Left renal cortex interstitium (tissue), 4 donors: ENCODE measurements at places on chromosomes 5 and 9.

DNA sequence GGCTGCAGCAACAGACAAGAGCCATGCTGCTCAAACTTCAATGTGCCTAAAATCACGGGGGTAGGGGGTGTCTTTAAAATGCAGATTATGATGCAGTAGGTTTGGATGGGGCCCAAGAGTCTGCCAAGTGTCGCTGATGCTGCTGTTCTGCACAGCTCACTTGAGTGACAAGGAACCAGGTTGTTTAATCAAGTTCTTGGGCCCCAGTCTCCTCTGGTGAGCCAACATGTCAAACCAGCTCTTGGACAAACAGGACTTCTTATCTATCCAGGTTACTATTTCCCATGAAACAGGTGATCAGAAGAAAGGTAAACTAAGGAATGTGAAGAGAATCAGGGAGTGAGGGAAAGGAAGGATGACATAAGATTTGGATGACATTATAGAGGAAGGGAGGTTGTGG, 78.0 kb downstream of the APBA1 start:
- no peak for DNase-seq

DNA sequence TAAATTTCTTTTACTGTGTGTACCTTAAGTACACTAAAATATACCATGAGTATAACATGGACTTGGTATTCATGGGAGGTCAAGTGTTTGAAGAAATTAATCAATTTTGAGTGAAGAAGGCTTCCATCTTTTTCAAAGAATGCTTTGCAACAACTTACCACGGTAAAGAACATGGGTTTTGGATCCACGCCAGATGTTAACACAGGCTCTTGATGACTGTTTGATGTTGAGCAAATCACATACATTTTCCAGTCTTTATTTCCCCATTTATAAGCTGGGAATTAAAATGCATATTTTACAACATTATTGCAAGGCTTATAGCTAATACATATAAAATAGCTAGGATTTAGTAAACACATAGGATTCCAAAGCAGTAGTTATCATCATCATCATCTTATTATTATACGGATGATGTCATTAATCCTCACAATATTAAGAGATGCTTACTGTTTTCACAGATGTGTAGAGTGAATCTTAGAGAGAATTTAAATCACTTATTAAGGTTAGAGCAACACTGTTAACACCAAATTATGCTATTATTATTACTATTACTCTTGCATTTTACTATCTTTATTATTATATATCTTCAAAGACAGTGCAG, 362.0 kb downstream of the PRELID2 start:
- no peak for DNase-seq

DNA sequence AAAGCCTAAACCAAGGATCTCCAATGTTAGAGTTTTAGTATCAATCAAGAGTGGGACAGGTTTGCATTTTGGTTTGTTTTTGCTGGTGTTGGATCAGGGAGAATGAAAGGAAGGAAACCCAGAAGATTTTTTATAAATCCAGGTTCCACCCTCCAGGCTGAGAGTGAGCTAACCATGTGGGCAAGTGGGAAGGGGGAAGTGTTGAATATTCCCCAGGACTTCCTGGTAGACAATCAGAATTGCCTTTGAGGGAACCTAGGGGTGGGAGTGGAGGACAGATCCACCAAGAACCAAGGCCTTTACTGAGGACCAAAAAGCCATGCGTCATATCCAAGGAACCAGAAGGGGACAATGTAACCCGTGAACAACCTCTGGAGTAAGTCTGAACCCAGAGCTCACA, 33.5 kb upstream of the PIK3R1 start:
- DNase-seq: no peak

GRCh38 chr5:32713770-32714381, 2.8 kb downstream of the NPR3 start:
- DNase-seq: no peak

- no peak for DNase-seq
These were observed 137.6 kb upstream of the LPCAT1 start for GRCh38 chr5:1661311-1661710.

DNA sequence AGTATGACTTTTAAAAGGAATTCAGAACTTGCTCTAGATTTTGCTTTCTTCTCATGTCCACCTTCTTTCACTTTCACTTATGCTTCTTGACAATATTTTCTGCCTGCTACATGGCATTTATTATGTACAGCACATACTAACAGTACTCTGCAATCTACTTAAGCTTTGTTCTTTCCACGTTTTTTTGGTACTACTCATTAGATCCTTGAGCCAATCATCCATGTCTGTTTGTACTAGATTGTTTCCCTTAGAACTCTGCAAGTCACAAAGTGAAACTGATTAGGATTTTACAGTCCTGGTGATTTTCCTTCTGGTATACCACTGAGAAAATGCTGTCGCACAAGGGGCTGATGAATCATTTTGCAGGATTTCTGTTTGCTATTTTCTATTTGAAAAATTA, 78.3 kb downstream of the PARP8 start:
- no peak for DNase-seq

DNA sequence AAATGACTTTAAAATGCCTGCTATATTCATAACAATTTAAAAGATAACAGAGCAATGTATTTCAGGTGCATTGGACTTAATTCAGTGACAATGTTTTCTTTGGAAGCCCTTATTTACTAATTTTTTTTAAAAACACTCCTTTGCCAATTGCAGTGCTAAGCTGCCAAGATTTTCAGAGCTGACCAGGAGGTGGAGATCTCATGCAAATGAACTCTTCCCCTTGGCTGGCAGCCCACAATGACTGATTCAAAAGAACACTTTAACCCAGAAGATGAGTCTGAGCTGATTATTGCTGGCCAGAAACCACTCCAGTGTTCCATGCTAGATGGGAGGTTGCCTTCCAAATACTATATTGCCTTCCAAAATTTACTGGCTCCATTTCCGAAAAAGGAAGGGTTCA, 128.3 kb upstream of the CCNH start:
- DNase-seq: no peak

DNA sequence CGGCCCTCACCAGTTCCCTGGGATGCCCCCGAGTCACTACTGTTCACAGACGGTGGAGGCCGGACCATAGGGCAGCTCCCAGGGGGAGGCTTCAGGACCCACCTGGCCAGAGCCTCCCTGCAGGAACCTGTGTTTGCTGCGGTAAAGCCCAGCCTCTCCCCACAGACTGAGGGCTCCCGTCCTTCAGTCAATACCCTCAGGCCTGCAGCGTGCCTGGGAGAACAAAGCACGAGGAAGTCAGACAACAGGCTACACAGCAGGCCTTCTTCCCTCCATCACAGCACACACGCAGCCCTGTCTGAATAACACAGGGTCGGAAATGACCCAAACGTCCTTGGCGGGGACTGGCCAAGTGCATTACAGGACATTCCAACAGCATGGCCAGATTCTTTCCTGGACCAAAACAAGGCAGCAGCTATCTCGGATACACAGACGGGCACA, 34.4 kb downstream of the COL23A1 start:
- DNase-seq: no peak

GRCh38 chr9:126607086-126607485, 6.6 kb upstream of the LMX1B start:
- DNase-seq: no peak

DNA sequence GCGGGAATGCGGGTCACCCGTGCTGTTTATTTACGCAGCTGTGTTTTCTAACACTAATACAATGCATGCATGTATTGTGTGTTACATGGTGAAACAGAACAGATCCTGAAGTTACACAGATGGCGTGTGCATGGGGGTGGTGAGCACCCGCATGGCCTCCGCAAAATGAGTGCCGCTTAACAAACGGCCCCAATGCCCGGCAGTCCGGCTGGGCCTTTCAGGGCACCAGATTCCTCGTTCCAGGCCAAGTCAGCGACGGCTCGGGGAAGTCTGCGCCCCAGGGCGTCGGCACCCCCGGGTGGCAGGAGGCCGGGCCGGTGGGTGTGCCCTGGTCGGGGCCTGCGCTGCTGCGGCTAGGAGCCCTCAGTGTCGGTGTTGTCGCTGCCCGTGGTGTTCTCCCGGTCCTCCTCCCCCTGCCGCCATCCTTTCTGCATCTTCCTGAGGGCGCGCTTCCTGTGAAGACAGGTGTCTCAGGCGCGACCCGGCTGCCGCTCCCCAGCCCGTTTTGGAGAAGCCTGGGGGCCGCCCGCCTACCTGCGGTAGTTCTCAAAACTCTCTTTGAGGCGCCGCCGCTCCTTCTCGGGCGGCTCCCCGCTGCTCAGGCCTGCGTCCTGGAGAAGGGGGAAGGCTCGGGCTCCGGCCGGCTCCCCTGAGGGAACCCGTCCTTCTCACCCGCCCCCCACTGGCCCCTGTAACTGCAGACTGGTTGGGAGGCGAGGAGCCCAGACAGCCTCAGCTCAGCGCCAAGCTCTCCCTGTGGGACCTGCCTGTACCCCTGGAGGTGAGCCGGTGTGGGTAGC, 605 bp upstream of the DNLZ start:
- no peak for DNase-seq

DNA sequence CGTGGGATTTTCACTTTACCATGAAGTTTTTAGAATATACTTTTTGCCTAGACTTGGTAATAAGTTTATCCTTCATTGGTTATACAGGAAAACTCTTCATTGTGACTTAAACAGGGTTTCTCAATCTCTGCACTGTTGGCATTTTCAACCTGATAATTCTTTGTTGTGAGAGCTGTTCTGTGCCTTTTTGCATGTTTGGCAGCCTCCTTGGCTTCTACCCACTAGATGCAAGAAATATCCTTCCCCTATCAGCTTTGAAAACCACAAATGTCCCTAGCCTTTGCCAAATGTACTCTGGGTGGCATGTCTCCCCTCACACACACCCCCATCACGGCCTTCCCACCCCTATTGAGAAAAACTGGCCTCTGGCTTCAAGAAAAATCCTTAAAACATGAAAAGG, 180.9 kb downstream of the ESM1 start:
- DNase-seq: no peak

DNA sequence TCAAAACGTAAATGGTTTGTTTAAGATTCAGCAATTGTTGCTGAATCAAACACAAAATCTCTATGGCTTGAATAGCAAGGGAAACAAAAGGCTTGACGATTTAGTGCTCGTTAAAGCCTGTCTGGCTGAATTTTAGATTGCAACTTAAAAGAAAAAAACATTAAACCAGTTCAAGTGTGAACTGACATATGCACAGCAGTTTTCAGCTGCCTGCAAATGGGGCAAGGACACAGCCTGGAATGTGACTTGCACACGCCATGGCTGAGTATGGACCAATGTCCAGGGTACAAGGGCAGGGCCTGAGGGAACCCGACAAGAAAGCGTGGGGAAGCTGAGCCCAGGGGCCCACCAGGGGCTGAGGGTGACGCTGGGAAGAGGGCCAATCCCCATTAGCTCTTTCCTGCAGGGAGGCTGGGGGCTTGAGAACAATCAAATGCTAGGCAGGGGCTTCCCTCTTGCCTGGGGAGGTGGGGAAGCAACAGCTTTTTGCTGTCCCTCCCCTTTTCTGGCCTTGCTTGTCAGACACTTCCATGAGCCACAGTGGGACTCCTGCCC, 89.6 kb upstream of the LRRTM2 start:
- no peak for DNase-seq

- no peak for DNase-seq
These were observed 510.1 kb upstream of the CDH9 start for GRCh38 chr5:27548484-27548883.

DNA sequence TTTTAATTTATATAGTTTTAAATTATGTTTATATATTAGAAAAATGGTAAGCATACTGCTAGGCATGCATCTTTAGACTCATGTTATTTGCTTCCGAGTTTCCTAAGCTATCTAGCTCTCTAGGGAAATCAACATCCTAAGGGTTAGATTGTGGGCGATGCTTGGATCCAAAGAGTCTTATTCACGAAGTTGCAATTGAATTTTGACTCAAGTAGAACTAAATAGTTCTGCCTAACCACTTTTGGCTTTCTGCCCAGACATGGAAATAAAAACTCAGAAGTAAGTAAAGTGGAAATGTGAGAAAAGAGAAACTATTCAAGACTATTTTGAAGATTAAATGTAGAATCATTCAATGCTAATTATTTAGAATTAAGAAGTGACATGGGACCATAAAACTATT, 440.4 kb downstream of the CDH18 start:
- DNase-seq: no peak

- no peak for DNase-seq
These were observed 1.7 kb downstream of the SMIM33 start for GRCh38 chr5:139472386-139473030.

DNA sequence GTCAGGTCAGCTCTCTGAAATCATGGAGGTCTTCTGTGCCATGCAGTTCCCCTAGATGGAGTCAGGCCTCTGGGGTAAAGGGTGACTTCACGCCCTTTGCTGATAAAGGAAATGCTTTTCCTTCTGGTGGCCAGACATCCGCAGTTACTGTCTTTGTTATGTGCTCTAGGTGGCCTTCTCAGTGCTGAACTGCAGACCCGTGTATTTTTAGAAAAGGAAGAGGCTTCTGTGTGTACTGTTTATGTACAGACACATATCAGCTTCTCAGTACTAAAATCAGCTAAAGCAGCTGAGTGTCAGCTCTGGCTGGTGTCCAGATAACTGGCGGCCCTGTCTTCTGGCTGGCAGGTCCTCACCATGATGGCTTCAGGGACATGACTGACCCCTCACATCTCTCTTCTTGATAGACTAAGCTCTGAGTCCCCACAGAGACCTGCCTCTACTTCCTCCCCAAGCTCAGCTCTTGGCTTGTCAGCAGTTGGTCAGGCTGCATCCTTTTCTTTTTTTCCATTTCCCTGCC, 75.3 kb downstream of the ARHGAP26 start:
- no peak for DNase-seq

GRCh38 chr9:130182381-130182909, 10.2 kb downstream of the NCS1 start:
- DNase-seq: no peak

DNA sequence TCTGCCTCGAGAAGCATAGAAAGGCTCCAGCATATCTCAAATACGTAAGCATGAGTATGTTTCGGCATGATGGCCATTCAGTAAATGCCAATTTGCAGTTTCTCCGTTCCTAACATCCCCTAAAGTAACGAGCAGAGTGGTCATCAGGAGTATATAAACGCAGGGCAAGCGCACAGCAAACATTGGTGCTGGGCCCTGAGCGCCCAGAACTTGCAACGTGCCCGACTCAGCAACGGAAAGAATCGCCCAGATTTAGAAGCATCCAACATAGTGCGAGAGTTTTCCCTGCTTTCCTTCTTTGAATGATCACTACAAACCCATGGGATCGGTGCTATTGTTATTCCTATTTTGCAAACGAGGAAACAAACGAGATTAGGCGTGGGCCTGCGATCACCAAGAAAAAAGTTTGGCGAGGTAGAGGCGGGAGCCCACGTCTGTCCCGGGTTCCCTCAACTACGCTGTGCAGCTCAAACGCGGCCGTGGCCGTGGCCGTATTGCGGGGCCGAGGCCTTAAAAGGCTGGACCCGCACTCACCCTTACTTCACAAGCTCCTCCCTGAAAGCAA, 505 bp downstream of the RPS14 start:
- no peak for DNase-seq

- no peak for DNase-seq
These were observed 8.7 kb downstream of the SNCB start for GRCh38 chr5:176621661-176622079.

- no peak for DNase-seq
These were observed 283.8 kb downstream of the PDE4D start for GRCh38 chr5:59609501-59610265.

DNA sequence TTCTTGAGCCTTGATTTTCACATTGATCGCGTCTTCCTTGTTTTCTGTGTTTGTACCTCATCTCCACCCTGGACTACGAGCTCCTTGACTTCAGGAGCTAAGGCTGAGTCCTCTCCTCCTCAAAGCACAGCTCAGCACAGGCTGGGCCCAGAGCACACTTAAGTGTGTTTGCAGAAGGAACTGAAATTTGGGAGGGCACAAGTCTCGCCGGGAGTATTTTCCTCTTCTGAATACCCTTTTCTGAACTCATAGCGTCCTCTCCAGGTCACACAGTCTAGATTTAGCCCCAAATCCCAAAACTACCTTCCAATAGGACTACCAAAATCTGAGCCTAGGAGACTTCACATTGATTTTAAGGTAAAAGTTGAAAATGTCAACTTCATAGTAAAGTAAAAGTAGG, 41.6 kb downstream of the TSTD2 start:
- DNase-seq: no peak
